ENCODE measurements at places on chromosomes 7 and 10.

DNA sequence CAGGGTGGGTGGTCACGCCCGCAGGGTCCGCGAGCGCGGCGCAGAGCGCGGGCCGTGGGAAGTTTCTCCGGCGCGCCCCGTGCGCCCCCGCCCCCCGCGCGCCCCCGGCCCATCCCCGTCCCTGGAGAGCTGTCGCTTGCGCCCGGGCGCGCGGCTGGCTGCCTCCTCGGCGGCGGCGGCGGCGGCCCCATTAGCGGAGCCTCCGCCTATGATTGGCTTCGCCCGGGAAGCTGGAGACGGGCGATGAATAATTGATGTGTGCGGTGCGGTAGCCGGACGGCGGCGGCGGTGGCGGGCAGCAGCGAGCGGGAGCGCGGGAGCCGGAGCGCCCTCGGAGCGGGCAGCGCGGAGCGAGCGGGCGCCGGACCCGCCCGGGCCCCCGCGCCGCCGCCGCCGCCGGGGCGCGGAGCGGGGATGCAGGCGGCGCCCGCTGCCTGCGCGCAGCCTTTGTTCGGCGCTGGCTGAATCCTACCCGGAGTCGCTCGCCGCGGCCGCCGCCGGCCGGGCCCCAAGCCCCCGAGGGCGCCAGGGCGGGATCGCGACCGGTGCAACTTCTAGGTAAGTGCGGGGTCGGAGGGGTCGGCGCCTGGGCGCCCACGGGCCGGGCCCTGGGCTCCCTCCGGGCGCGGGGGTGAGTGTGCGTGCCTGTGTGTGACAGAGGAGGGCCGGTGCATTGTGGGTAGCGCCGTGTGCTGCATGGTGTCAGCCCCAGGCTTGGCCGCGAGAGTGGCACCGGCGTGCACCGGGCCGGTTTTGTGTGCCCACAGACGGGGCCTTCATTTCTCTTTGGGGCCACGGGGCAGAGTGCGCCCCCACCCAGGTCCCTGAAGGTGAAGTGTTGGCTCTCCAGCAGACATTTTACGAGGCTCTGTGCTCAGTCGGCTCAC lies 103.8 kb upstream of the PPIF start:
- DNase-seq = peak; percentile 84

DNA sequence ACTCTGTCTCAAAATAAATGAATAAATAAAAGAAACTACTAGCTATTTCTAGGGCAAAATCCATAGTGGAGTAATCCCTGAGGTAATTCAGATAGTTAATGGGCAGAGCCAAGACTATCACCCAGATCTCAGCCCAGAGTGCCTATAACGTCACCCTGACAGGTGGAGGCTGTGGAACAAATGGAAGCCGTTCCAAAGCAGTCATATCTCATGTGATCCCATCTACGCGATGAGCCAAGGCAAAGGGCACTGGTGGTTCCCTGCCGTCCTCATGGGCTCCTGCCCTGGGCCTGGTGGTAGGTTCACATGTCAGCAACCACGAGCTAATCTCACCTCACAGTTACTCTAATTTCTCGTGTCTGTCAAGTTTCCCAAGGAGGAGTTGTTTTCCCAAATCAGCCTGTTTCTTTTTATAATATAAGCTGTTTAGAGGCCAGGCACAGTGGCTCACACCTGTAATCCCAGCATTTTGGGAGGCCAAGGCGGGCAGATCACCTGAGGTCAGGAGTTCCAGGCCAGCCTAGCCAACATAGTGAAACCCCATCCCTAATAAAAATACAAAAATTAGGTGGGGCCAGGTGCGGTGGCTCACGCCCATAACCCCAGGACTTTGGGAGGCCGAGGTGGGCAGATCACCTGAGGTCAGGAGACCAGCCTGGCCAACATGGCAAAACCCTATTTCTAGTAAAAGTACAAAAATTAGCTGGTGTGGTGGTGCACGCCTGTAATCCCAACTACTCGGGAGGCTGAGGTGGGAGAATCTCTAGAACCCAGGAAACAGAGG lies 22.5 kb upstream of the ASCC1 start:
- no peak for DNase-seq

GRCh38 chr7:48876087-48876486 lies 48.3 kb upstream of the CDC14C start:
- DNase-seq = no peak

GRCh38 chr7:81562581-81562980 lies 207.3 kb downstream of the HGF start:
- DNase-seq = no peak

- no peak for DNase-seq
Measured at GRCh38 chr7:100358027-100358856, at the start of gene PILRB. Gene PILRB, plus strand, starts transcription at chr7:100358117. Its CDS starts 186 bp downstream, at chr7:100358303.

DNA sequence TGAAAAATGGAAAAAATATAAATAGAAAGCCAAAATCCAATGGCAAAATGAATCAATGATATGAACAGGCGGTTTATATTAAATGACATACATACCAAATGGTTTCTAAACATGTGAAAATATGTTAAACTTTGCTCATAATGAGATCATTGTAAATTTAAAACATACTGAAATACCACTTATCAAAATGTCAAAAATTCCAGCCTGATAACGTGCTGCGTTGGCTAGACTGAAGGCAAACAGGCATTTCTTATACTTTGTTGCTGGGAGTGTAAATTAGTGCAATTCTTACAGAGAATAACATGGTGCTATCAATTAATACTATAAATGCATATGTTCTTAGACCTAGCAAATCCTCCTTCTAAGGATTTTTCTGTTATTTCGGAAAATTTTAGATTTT lies 225.8 kb upstream of the FAM3C start:
- no peak for DNase-seq

- no peak for DNase-seq
Measured at GRCh38 chr10:69315610-69316312, 37.5 kb downstream of the HK1 start.

DNA sequence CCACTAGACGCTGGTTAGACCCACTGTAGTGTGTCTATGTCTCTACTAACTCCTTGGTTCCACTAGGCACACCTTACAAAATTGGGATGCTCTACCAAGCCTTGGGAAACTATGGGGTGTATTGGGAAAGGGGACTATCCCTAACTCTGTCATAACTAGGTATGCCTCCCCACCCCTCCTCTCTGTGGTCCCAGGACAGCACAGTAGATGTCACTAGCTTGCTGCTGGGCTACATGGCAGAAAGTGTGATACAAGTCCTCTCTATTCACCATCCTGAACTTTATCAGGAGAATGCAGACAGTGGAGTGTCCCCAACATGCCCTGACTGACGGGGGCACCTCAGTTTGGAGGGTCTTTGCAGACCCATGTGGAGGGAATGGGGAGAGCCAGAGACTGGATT lies 30.3 kb upstream of the TMEM273 start:
- DNase-seq = no peak

DNA sequence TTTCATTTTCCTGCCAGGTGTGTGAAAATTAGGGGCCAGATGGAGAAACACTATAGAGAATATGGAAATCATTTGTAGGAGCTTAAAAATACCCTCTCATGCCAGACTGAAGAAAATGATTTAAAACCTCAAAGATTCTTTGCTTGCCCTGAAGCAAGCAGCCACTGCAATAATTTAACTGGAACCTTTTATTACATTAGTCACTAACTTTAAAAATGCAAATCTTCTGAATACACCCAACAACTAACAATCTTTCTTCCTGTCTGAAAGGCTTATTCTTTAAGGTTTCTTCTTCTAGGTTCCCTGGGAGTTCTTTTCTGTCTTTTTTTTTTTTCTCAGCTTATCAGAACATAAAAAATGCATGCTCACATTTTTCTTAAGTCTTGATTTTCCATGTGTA lies 238.5 kb upstream of the KMT2E start:
- DNase-seq = no peak

DNA sequence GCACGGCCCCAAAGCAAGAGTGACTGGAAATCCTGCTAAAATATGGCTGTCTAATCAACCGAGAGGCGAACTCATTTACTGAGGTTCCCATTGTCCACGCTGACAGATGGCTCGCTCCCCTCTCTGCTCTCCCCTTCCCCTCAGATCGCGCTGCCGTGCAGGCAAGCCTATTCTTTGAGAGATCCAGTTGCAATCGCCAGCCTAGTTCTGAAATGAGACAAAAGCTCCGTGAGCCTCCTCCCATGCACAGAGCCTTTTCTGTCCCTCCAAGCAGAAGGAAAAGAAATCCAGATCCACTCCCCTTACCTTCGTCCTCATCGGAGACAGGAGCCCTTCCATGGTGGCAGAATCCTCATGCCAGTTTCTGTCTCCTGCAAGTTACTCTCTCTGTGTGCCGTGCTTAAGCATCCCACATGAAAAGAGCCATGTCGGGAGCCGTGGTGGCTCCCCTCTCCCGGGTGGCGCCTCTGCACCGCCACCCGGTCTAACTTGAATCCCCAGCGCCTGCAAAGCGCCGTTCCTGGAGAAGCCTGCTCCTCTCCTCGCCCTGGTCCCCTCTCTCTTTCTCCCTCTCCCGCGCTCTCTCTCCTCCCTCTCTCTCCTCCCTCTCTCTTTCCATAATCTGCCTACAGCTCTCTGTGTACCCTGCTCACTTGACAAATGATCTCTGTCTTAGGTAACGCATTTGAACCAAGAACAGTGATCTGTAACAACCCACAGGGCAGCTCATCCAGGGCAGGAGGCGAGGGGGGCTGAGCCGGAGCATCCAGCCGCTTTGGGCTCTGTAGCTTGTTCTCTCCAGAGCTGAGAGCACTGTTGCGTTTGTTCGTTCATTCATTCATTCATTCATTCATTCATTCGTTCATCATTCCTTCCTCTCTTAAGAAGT lies 156.8 kb downstream of the FRMD4A start:
- peak; percentile 23 for DNase-seq

DNA sequence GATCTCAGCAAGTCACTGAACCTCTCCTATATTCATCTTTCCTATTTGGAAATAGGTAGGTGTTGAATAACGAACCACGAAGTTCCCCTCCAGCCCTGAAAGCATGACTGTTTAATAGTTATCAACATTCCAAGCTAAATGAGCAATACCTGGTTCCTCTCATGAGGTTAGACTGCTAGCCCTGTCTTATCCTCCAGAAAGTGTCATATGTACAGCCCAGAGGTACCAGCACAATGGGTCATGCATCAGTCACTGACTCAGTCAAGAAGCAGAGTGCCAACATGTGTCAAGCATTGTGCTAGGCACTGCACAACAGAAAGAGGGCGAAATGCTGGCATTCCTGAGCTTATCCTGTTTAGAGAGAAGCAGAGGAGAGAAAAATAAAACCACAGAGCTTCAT lies 70.0 kb downstream of the AMPH start:
- no peak for DNase-seq

GRCh38 chr7:132783824-132784223 lies 207.6 kb upstream of the PLXNA4 start:
- DNase-seq = no peak

- no peak for DNase-seq
Measured at GRCh38 chr10:785861-786214, 96.4 kb upstream of the DIP2C start.

DNA sequence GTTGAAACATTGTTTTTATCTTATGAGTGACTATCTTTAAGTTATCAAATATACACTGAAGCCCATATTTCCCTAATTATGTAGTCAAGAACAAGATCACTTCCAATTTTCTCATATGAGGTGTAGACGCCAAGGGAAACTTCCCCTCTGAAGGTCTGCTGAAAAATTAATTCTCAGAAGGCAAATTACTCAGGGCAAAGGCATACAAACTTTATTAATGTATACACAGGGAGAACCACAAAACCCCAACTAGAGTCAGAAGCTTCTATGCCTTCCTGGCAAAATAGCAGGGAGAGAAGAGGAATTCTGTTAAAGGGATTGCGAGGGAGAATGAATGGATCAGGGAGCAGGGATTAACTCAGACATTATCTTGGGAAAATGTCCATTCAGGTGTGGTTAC lies 83.4 kb downstream of the DOCK4 start:
- DNase-seq = no peak

DNA sequence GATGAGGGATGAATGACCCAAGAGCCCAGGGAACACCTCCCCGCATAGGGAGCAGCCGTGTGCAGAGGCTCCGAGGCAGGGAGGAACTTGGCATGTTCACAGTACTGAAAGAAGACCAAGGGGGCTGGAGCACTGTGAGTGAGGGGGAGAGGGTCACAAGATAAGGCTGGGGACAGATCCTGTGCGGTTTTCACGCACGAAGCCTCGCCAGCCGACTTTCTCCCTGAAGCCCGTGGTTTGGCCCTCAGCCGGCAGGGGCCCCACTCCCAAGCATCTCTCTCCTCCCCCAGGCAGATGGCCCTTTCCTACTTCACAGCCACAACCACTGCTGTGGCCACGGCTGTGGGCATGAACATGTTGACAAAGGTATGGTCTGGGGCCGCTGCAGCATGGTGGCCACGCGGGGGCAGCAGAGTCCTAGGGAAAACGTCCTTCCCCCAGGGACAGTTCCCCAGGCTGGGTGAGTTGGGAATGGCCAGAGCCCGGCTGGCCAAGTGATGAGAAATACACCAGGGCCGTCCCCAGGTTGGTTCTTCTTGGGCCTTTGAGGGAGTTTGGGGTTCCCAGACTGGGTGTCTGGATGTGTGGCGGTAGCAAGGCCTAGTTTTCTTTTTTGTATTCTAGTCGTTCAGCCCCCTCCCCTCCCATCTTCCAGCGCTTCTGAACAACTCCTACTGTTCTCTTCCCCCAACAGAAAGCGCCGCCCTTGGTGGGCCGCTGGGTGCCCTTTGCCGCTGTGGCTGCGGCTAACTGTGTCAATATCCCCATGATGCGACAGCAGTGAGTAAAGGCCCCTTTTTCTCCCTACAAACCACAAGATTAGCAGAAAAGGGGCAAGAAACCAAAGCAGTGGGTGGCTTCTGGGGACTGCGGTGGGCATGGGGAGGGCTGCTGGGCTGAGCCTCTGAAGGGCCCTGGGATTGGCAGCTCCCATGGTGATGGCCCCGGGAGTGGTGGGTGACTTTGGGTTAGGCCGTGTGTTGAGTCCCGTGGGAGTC lies 14.4 kb upstream of the WBP1L start:
- peak; percentile 74 for DNase-seq

DNA sequence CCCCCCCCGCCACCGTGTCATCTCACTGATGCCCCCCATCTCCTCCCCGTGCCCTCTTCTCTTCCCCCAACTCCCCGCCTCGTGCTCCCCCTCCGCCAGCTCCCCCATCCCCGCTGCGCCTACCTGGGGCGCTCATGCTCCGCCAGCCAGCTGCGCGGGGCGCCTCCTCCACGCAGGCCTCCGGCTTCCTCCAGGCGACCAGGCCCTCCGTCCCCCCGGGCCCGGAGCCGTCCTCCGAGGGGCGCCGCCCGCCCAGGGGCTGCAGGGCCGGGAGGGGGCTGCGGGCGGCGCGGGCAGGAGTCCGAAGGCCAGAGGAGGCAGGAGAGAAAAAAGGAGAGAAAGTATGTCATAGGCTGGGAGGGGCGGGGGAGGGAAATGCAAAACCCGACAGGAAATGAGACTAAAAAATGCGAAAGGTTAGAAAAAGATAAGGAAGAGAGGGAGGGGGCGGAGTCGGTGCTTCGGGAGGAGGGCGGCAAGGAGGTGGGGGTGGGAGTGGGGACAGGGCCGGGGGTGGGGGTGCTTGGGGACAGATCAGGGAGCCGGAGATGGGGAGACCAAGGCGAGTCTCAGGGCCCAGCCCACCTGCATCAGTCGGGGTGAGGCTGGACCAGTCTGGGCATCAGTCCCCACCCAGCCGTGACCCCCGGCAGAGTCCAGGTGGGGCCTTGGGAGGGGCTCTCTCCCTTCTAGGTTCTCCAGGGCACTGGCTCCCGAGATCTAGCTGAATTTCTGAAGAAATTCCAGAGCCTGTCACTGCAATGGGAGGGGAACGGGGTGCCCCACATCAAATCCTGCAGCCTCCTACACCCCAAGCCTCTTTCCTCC lies at the start of gene CARD11:
CARD11 (minus strand) TSS at position 324 of the 828 bp plus-strand sequence. CDS start 85,361 bp downstream, outside the sequence.
- DNase-seq = peak; percentile 74

- DNase-seq = no peak
Measured at GRCh38 chr10:61785473-61786105, 115.9 kb upstream of the ARID5B start.
